Stimulated activated CD4-positive, alpha-beta T cell treated with anti-CD3 and anti-CD28 coated beads, Interleukin-15, amount 100 ng/mL, for 1 hour (primary cell): ENCODE measurements at places on chromosomes 5 and 9.

DNA sequence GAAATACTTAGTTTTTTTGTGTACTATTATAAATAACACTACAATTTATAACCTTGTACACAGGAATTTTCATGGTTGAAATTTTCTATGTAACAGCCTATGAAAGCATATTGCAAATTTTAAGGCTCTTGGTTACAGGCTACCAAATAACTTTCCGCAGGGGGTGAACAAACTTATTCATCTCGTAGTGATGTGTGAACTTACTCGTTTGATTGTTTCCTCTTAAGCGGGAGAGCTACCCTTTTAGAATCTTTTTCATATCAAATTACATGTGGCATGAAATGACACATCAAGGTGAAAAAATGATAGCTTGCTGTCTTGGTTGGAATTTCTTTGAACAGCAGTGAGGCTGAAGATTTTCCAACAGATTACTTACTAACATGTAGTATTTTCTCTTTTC lies 90.8 kb upstream of the GNA14 start:
- DNase-seq = no peak

DNA sequence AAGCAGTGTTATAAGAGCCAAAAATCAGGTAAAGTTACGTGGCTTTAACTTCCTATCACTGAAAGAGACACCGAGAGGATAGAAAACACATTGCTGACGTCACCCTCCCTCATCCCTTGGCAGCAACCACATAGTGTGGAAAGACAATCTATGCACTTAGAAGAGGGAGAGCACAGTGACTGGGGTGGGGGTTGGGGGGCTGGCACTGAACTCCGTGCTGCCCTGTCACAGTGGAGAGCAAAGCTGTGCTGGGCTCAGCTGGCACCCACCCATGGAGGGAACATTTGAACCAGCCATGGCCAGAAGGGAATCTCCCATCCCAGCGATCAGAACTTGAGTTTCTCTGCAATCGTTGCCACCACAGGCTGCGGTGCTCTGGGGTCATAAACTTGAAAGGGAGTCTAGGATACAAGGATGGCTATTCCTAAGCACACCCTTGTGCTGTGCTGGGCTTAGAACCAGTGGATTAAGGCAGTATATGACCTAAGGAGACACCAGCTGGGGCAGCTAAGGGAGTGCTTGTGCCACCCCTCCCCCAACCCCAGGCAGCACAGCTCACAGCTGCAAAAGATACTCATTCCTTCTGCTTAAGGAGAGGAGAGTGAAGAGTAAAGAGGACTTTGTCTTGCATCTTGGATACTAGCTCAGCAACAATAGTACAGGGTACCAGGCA lies 73.4 kb downstream of the KIAA0825 start:
- no peak for DNase-seq

GRCh38 chr9:27939186-27939585 lies 365.9 kb upstream of the C9orf72 start:
- no peak for DNase-seq

- DNase-seq = no peak
Observed at GRCh38 chr5:58499231-58499630, 8.0 kb downstream of the GAPT start.

- DNase-seq = no peak
Observed at GRCh38 chr9:126452106-126452505, 125.5 kb downstream of the MVB12B start.

- DNase-seq = no peak
Observed at GRCh38 chr5:80194468-80194867, 61.4 kb downstream of the SERINC5 start.

DNA sequence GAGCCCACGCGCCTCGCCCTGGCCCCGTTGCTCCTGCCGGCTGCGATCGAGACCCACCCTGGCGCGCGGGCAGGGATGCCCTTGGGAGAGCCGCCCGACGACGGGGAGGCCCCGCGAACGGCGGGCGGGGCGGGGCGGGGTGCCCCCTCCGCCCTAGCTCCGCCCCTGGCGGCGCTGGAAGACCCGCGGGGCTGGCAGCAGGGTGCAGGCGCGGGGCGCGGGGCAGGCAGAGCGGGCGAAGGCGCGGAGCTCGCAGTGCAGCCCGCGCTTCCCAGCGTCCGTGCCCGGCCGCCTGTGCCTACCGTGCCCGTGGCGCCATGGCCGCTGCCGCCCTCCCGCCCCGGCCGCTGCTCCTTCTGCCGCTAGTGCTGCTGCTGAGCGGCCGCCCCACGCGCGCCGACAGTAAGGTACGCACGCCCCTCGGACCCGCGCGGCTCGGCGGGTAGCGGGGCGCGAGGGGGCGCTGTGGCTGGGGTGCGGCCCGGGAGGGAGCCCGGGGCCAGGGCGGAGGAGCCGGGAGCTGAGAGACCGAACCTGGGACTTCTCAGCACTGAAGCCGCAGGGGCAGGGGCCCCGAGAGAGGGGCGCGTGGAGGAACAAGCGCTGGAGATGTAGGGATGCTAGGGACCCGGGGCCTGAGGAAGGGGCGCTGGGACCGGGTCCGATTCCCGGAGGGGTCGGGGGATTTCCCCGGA lies at the start of gene OLFML2A:
Gene OLFML2A (plus strand): TSS at position 180 of the 695 bp plus-strand sequence. CDS start 138 bp downstream, at position 318.
- peak; percentile 7 for DNase-seq

- no peak for DNase-seq
Observed at GRCh38 chr5:137320056-137321045, 178.8 kb downstream of the SPOCK1 start.

DNA sequence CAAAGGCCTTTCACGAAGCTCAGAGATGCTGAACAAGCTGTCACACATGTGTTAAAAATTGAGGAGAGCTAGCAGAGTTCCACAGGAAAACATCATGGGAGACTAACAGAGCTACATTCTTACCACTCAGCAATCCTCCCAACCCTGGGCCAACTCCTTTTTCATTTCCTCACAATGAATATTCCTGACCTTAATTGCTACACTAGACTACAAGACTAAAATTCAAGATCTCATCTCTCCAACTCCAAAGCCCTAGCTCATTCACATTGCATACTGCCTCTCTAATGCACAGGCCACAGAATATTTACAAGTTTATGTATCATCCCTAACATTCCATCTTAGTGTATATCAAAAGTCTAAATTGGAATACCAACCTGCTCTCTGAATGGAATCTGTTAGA lies 21.2 kb downstream of the ERMP1 start:
- DNase-seq = no peak

DNA sequence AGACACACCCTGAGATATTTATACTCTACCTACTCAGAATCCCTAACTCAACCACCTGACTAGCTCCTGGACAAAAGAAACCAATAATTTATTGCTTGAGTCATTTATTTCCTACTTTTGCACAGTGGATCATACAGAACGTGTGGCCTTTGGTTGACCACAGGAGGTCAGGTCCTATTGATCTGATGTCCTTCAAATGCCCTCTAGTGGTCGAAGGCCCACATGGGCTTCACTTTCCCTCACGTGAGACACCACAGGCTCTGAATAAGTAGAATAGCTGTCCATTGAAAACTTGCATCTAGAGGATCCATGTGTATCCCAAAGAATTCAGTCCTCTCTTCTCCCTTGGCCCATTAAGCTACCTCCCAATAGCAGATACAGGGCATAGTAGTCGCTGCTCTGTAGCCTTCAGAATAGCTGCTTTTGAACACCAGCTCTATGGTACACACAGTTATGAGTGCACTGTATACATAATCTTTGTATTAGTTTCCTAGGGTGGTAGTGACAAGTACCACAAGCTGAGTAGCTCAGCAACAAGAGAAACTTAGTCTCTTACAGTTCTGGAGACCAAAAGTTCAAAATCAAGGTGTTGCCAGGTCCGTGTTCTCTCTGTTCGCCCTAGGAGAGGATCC lies 177.6 kb upstream of the SMARCA2 start:
- DNase-seq = no peak

GRCh38 chr9:4713849-4714248 lies 27.2 kb downstream of the AK3 start:
- no peak for DNase-seq

DNA sequence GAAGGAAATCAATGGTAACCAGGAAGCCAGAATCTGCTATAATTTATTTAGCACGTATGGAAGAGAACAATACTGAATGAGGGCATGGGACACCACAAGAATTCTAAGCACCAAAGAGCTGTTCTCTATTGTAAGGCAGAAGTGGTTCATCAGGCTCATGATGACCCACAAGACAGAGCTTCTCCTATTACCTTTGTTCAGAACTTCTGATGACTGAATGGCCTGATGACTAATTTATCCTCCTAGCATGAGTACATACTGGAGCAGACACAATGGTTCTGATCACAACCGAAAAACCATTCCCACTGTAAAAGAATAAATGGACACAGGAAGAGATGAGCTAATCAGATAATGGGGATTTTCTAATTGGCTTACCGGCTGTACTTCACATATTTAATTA lies 329.8 kb upstream of the PDE4D start:
- no peak for DNase-seq

GRCh38 chr9:70403618-70404025 lies 10.8 kb downstream of the KLF9 start:
- DNase-seq = no peak

- DNase-seq = no peak
Observed at GRCh38 chr9:18980189-18980588, 52.8 kb downstream of the SAXO1 start.

DNA sequence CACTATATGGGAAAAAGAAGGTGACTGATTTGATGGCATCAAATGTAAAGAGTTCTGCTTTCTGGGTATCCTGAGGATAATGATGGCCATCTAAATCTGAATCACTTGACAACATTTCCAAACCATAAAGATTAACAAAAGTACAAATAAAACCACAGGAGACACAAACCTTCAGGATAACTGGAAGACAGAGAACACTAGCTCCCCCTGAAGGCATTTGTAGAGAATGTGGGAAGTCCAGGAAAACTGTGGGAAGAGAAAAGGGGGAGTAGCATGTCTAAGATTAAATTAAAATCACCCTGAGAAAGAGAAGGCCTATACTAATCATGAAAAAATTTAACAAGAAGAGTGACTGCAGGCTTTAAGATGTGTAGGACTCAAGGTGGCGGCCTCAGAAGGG lies 116.2 kb downstream of the PRELID2 start:
- no peak for DNase-seq

GRCh38 chr9:12797037-12797436 lies 22.2 kb downstream of the LURAP1L start:
- DNase-seq = no peak

DNA sequence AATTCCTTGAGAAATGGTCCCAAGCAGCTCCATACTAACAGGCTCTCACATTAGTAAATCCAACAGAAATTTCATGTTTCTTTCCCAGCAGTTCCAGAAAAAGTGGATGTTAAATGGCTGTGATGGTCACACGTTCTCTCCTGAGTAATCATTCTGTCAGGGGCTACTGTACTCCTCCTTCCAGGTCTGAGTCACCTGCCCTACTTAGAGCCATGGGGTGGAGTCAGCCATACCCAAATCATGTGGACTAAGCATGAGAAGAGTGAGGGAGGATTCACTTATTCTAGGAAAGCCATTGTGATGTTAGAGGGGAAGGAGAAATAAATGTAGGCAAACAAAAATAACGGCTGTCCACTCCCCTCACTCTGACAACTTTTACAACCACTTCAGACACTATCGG lies 547.2 kb downstream of the CSNK1G3 start:
- no peak for DNase-seq

- DNase-seq = no peak
Observed at GRCh38 chr9:130943221-130943620, 4.2 kb upstream of the FIBCD1 start.

DNA sequence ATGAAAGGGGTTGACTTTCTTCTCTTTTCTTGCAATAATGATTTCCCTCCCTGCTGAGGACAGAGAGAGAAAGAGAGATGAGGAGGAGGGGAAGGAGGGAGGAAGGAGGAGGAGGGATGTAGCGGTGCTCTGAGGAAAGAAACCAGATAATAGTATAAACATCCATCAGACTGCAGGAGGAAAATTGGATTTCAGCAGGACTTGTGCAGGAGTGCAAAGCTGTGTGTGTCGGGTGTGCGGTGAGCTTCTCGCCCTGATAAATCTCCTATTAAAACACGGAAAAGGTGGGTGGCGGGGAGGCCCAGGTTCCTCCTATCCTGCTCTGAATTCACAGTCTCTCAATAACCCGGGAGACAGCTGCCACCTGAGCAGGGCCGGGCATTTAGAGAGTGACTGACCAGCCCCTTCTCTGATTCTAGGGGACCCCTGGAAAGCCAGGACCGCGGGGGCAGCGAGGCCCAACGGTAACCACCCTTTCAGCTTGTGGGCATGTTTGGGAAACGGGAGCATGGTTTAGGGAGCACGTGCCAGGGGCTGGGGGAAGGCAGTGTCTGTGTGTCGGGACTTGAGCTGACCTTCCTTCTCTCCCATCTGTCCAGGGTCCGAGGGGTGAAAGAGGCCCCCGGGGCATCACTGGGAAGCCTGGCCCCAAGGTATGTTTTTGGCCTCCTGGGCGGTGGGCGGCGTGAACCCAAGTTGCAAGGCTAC lies 85.8 kb upstream of the FCN2 start:
- DNase-seq = no peak

DNA sequence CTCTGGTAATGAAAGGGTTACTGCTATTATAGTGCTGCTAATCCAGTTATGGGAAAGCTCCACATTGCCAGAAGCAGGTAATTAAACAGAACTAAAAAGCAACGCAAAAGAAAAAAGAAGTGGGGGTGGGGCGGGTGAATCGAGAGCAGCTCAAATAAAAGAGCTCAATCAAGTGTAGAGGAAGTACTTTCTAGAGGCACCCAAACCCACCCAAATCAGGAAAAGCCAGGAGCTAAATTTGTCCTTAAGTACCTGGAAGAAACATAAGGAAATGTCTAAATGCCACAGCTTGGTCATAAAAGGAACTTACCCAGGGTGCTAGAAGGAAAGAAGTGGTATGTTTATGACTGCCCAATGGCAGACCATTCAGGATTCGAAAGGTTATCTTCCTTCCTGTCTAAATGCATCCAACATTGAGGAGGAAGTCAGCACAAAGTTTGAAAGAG lies 2.4 kb upstream of the RNF145 start:
- no peak for DNase-seq

GRCh38 chr5:41289970-41290464 lies 76.7 kb upstream of the C6 start:
- no peak for DNase-seq

GRCh38 chr9:38227656-38228055 lies 158.6 kb upstream of the SHB start:
- DNase-seq = no peak

- no peak for DNase-seq
Observed at GRCh38 chr5:107968998-107969397, 298.3 kb upstream of the EFNA5 start.
